ENCODE measurements at places on chromosomes 7 and 10. TPM values are rescaled to one million over a fixed set of nuclear protein-coding genes. Genes with fewer than 3 reads are reported as not detected.

GRCh38 chr7:44315301-44315903 is 10.0 kb downstream of the CAMK2B start:
- no peaks in the 10 kb centered on the region for H3K36me3 ChIP-seq
- H3K4me3 ChIP-seq: no peak overlapping the region
- H3K4me1 ChIP-seq: no peaks in the 10 kb centered on the region
- H3K27ac ChIP-seq: no peak overlapping the region

DNA sequence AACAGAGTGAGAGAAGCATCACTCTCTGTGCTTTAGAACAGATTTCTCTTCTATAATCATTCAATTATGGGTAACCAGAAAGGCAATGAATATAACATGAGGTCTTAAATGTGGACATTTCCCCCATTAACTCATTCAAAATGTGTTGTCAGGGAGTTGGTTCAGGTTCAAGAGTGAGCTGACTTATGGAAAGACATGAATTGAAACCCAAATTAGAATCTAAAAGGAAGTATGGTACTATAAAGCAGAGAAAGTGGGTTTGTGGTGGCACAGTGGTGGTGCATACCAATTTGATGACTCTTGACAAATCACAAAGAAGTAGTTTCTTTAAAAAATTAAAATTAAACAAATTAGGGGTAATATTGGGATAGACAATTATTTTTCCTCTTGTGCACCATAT is 114.6 kb upstream of the MEOX2 start:
- H3K4me3 ChIP-seq: no peak overlapping the region
- no peak overlapping the region for H3K27ac ChIP-seq
- H3K36me3 ChIP-seq: no peaks in the 10 kb centered on the region
- H3K4me1 ChIP-seq: no peaks in the 10 kb centered on the region

- no peaks in the 10 kb centered on the region for H3K36me3 ChIP-seq
- no peak overlapping the region for H3K27ac ChIP-seq
- no peak for DNase-seq
Observed at GRCh38 chr10:269440-270074, 134.3 kb downstream of the ZMYND11 start.

DNA sequence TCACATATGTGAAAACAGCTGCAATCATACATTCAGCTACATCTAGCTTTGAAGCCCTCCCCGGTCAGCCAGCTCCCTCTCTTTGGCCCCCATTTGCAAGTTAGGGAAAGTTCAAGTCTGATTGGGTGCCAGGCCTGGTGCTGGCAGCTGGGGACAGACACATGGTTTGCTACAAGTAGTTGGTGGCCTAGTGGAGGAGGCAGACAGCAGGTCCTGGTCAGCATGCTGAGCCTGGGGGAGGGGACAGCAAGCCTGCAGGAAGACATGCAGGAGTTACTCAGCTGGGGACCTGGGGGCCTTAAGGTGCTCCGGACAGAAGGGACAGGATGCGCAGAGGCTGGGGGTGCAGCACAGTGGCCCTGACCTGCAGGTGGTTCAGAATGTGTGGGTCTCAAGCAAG is 956.9 kb upstream of the ZNF722 start:
- DNase-seq: no peak
- no peaks in the 10 kb centered on the region for H3K27me3 ChIP-seq
- H3K4me1 ChIP-seq: no peaks in the 10 kb centered on the region
- no peak overlapping the region for H3K27ac ChIP-seq

GRCh38 chr10:110181451-110181850 is 26.0 kb upstream of the MXI1 start:
- H3K4me1 ChIP-seq: no peaks in the 10 kb centered on the region
- DNase-seq: no peak

DNA sequence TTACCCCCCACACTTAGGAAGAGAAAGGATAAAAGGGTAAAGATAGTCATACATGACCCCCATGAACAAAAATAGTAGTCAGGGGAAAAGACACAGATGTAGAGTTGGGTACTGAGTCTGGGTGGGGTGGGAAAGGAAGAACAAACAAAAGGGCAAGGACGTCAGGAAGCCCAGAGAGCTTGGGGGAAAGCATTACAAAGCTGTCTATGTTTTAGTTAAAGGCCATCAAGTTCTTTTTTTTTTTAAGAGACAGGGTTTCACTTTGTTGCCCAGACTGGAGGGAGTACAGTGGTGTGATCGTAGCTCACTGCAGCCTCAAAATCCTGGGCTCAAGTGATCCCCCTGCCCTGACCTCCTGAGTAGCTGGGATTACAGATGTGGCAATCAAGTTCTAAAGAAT is 98.4 kb upstream of the PDLIM1 start:
- no peak overlapping the region for H3K4me3 ChIP-seq
- H3K36me3 ChIP-seq: peaks cover 17% of the 10 kb centered on the region
- no peak for DNase-seq
- H3K4me1 ChIP-seq: peaks cover 31% of the 10 kb centered on the region
- H3K27me3 ChIP-seq: no peaks in the 10 kb centered on the region

STEAP1 gene
- total RNA-seq: 8.2 TPM

GRCh38 chr10:79107736-79108264 is 39.0 kb downstream of the ZMIZ1 start:
- no peak overlapping the region for H3K27ac ChIP-seq
- no peaks in the 10 kb centered on the region for H3K27me3 ChIP-seq
- no peak overlapping the region for H3K4me3 ChIP-seq
- DNase-seq: no peak

DNA sequence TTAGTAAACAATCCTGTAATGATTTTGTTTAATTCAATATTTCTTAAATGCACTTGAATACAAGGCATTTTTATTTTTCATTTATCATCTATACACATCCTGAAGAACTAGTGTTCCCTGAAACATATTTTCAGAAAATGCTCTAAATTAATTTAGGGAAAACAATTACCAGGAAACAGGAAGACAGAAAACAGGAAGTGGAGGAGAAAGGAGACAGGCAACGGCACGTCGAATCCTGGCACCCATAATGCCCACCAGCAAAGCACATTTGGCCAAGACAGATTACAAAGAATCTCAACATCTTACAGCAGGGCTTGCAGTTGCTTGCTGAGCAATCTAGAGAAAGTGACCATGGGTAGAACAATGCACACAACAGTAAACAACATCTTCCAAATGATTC is 571.1 kb downstream of the GRID1 start:
- no peak overlapping the region for H3K27ac ChIP-seq
- no peak overlapping the region for H3K4me3 ChIP-seq
- no peaks in the 10 kb centered on the region for H3K36me3 ChIP-seq
- H3K4me1 ChIP-seq: peaks cover 5% of the 10 kb centered on the region
- DNase-seq: no peak

GRCh38 chr7:585873-586272 is 66.2 kb upstream of the PDGFA start:
- peaks cover 4% of the 10 kb centered on the region for H3K4me1 ChIP-seq
- no peaks in the 10 kb centered on the region for H3K27me3 ChIP-seq
- H3K27ac ChIP-seq: no peak overlapping the region
- H3K36me3 ChIP-seq: no peaks in the 10 kb centered on the region
- H3K4me3 ChIP-seq: no peak overlapping the region
- peak; percentile 14 for DNase-seq

DNA sequence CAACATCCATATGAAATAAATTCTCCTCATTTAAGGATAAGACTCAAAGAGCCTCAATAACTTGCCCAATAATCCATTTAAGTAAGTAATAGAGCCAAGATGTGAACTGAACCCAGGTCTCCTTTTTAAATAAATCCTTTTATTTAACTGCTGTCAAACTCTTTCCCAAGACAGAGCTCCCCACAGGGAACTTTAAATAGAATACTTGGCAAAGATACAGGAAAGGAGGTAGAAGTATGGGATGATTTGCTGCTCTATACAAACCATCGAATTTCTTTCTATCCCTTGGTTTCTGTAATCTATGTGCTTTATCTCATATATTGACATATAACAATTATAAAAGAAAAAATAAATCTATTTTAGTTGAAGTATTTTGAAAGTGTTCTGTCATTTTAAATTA is 295.9 kb downstream of the CSTF2T start:
- peaks cover 10% of the 10 kb centered on the region for H3K4me1 ChIP-seq
- no peaks in the 10 kb centered on the region for H3K27me3 ChIP-seq
- no peak overlapping the region for H3K4me3 ChIP-seq
- no peak overlapping the region for H3K27ac ChIP-seq

GPRIN2 gene
- 42.1 TPM for total RNA-seq

EVX1 gene
- not detected for total RNA-seq

GRCh38 chr7:5687936-5688630 is 93.4 kb downstream of the RNF216 start:
- peaks cover 66% of the 10 kb centered on the region for H3K4me1 ChIP-seq
- no peaks in the 10 kb centered on the region for H3K27me3 ChIP-seq
- H3K27ac ChIP-seq: peak overlapping the region; percentile 22

NKX2-3 gene
- not detected for total RNA-seq

SPDYE5 gene
- total RNA-seq: not detected

DNA sequence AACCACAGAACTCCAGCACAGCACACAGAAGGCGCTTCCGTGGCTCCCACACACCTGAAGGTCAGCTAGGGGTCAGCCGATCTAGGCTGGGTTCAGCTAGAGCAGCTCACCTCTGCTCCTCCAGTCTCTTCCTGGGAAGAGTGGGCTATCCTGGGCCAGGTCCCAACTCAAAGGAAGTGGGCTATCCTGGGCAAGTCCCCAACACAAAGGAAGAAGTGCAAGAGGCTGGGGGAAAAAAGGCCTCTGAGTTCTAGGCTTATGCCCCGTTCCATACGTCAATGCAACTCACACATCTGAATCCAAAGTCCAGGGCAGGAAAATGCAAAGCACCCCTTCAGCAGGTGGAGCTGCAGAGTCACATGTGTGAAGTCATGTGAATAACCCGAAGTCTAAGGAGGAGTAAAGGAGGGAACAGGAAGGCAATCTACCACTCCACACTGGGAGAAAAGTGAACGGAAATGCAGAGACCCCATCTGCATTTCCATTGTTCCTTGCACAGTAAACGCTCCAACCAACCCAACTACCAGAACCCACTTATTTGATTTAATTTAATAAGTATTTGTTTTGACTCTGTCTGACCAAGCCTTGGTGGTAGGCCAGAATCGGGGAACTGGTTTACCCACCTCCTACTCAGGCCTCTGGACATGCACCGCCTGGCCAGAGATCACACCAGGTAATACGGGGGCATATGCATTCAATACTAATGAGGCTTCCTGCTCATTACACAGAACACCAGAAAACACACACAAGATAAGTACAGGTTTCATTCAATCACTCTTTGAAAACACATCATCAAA is 95.5 kb upstream of the RNF32 start:
- no peaks in the 10 kb centered on the region for H3K36me3 ChIP-seq
- H3K27me3 ChIP-seq: no peaks in the 10 kb centered on the region
- H3K27ac ChIP-seq: no peak overlapping the region
- DNase-seq: no peak

DNA sequence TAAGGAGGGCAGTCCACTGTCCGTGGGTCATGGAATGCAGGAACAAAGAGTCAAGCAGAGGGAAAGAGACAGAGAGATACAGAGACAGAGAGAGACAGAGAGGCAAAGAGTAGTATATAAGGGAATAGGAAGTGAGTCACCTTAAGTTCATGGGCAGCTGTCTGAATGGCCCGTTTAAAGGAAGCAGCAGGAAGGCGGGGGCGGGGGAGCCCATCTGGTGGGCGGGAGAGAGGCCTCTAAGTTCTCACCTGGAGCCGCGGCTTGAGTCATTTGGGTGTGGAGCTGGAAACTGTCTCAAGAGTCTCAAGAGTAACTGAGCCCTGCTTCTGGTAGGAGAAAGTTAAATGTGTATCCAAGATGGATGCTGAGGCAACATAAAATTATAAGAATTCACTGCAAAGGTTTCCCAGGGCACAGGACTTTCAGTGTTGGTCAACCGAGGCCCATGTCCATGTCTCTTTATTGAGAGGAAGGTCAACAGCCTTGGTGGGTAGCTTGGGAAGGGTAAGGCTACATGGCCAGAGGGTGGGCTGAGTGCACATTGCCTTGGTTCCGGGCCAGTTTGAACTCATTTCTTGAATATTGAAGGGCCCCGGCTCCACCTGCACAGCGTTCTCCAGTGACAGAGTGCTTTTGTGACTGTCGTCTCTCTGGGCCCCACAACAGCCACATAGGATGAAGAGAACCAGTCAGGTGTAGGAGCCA is 85.5 kb upstream of the CACUL1 start:
- DNase-seq: no peak
- no peaks in the 10 kb centered on the region for H3K36me3 ChIP-seq
- no peak overlapping the region for H3K4me3 ChIP-seq
- no peak overlapping the region for H3K27ac ChIP-seq
- no peaks in the 10 kb centered on the region for H3K4me1 ChIP-seq

GRCh38 chr10:7162331-7162730 is 248.5 kb downstream of the SFMBT2 start:
- peaks cover 29% of the 10 kb centered on the region for H3K36me3 ChIP-seq
- no peaks in the 10 kb centered on the region for H3K27me3 ChIP-seq
- H3K4me3 ChIP-seq: no peak overlapping the region
- H3K27ac ChIP-seq: no peak overlapping the region
- no peaks in the 10 kb centered on the region for H3K4me1 ChIP-seq

GRCh38 chr7:90111-91063 is 102.0 kb upstream of the FAM20C start:
- H3K36me3 ChIP-seq: no peaks in the 10 kb centered on the region
- peaks cover 21% of the 10 kb centered on the region for H3K4me1 ChIP-seq
- no peak overlapping the region for H3K4me3 ChIP-seq
- no peak overlapping the region for H3K27ac ChIP-seq
- DNase-seq: no peak

- no peaks in the 10 kb centered on the region for H3K27me3 ChIP-seq
- peak overlapping the region; percentile 90 for H3K4me3 ChIP-seq
- H3K4me1 ChIP-seq: peaks cover 18% of the 10 kb centered on the region
- no peak overlapping the region for H3K27ac ChIP-seq
Observed at GRCh38 chr7:38907766-38908165, 1.2 kb downstream of the VPS41 start.

- DNase-seq: no peak
- H3K4me3 ChIP-seq: no peak overlapping the region
- H3K27me3 ChIP-seq: no peaks in the 10 kb centered on the region
Observed at GRCh38 chr7:91068136-91068795, 196.0 kb upstream of the FZD1 start.

CCDC172 gene
- total RNA-seq: not detected

- H3K4me3 ChIP-seq: no peak overlapping the region
- H3K27me3 ChIP-seq: peaks cover 7% of the 10 kb centered on the region
Observed at GRCh38 chr10:1151076-1152033, 95.2 kb downstream of the WDR37 start.

DNA sequence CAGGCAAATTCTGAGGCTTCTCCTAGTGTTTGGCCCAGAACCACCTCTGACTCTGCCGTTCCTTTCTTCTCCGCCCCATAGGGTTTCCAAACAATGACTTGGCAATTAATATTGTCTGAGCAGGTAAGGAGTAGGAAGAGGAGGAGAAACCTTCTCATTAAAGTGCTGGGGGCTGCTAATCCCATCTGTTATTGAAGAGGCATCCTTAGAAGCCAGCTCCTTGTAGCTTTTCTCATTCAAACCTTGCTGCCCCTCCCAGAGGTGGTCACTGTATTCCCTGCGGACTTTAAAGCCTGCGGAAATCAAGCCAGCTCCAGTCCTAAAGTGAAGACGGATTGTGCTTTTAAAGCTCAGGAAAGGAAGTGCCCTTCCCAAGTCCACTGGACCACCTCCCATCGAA is 1.4 kb upstream of the NKX1-2 start:
- H3K27me3 ChIP-seq: peaks cover 88% of the 10 kb centered on the region
- no peak overlapping the region for H3K4me3 ChIP-seq
- DNase-seq: no peak
- H3K27ac ChIP-seq: no peak overlapping the region
- H3K4me1 ChIP-seq: peaks cover 16% of the 10 kb centered on the region

GBX1 gene
- not detected for total RNA-seq

GRCh38 chr7:98852826-98853225 is 17.0 kb downstream of the TMEM130 start:
- H3K27me3 ChIP-seq: no peaks in the 10 kb centered on the region
- H3K4me1 ChIP-seq: no peaks in the 10 kb centered on the region
- no peaks in the 10 kb centered on the region for H3K36me3 ChIP-seq
- no peak overlapping the region for H3K4me3 ChIP-seq

Data from lower lobe of right lung (tissue), 2 donors.